ENCODE measurements at places on chromosomes 4 and X. TPM values are rescaled to one million over a fixed set of nuclear protein-coding genes. Genes with fewer than 3 reads are reported as not detected.

DNA sequence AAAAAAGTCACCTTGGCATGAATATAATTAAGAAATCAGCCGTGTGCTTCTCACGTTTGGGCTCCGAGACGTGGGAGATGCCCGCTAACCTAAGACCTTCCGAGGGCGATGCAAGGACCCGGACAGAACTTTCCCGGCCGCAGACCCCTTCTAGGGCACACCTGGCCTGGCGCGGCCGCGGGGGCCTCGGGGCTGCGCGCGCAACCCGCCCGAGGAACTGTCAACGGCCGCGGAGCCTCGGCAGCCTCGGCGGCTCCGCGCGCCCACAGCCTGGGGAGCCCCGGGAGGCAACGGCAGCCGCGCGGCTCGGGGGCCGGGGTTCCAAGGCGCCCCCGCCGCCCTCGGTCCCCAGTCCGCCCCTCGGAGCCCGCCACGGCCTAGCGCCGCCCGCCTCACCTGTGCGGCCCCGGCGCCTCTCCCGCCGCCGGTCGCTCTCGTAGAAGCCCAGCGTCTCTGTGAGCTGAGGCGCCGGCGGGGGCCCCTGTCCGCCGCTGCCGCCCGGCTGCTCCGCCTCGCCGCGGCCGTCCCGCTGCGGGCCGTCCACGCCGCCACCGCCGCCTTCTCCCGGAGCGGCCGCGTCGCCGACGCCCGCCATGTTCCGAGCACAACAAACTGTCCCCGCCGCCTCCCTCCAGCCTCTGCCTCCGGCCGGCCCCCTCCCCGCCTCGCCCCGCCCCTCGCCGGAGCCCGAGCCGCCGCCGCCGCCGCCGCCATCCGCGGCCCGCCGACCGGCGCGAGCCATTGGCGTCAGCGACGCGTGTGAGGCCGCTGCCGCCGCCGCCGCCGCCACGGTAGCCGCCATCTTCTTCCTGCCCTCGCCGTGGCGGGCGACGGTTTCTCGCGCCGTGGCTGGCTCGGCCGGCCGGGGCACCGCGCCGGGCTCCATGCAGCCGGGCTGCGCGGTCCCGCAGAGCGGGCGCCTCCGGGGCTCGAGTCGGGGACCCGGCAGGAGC, at the start of gene TAPT1:
TSS of gene TAPT1 (minus strand) at position 609 of the 953 bp plus-strand sequence. CDS start at position 595, 14 bp downstream.
- peak; percentile 77 for DNase-seq

DNA sequence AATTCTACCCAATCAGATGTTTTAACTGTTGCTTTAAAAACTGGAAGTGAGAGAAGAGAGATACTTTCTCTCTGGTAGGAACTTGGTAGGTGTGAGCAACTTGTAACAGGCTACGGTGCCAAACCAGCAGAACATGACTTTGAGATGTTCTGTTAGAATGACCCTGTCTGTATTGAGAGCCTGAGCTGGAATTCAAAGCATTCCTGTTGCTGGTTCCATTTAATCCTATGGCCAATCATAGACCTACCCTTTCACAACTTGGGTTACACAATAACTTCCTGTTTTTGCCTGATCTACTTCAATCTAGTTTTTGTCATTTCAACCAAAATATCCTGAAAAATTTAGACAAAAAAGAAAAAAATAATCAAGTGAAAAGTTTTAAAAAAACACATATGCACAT, 1.7 kb upstream of the PRRG1 start:
- DNase-seq, result no peak

GRCh38 chr4:39469429-39470077, 10.7 kb downstream of the LIAS start:
- peak; percentile 82 for DNase-seq

DNA sequence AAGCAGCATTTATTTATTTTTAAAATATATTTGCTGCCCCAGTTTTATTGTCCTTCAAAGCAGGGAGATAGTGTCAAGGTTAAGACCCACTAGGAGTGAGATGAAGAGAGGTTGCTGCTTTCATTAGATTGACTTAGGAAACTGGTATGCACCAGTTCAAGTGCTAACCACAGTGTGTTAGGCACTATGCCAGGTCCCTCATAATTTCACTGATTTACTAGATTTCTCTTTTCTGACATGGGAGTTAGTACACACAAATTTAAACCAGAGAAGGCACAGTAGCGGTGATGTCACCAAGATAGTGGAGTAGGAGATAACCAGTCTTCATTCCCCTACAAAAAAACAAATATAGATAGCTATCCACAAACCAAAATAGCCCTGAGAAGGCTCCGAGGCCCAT, 14.3 kb downstream of the RRAGB start:
- DNase-seq, result no peak

DNA sequence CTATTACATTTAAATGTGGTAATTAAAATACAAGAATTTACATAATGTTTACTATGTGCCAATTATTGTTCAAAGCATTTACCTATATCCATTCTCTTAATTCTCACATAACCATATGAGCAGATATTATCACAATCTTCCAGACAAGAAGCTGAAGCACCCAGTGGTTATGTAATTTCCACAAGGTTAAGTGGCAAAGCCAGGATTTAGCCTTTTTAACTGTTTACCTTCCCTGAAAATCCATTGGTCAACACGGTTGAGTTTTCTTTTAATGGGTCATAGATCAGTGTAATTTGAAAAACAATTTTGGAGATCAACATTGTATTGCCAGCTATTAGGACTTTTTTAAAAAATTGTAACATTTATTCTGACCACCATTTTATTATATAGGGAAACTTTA, 11.4 kb downstream of the HSPA4L start:
- no peak for DNase-seq

DNA sequence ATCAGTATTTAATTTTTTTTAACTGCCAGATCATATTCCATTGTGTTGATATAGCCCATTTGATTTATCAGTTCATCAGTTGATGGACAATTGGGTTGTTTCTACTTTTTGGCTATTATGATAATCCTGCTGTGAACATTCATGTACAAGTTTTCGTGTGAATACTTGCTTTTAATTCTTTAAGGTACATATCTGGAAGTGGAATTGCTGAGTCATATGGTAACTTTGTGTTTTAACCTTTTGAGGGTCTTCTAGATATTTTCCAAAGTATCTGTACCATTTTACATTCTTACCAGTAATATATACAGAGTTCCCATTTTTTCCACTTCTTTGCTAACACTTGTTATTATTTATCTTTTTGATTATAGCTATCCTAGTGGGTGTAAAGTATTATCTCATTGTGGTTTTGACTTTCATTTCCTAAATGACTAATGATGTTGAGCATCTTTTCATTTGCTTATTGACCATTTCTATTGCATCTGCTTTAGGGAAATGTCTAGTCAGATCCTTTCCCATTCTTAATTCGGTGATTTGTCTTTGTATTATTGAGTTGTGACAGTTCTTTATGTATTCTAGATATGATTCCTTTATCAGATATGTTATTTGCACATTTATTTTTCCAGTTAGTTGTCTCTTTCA, 75.2 kb upstream of the NUDT6 start:
- no peak for DNase-seq

- DNase-seq, result no peak
Observed at GRCh38 chrX:154445776-154446175, 1.8 kb downstream of the FAM50A start.

GRCh38 chr4:37793562-37793961, 32.9 kb upstream of the PGM2 start:
- peak; percentile 82 for DNase-seq

- DNase-seq, result peak; percentile 50
Observed at GRCh38 chr4:187478292-187479140, 517.1 kb upstream of the ZFP42 start.

DNA sequence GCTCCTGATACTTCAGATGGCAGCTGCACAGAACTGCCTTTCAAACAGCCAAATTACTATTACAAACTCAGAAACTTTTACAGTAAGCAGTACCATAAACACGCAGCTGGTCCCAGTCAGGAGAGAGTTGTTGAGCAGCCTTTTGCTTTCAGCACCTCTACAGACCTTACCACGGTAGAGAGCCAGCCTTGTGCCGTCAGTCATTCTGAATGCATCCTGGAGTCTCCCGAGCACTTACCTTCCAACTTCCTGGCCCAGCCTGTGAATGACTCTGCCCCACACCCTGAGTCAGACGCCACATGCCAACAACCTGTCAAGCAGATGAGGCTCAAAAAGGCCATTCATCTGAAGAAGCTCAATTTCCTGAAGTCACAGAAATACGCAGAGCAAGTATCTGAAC, 12.4 kb downstream of the ZBTB49 start:
- DNase-seq, result no peak

DNA sequence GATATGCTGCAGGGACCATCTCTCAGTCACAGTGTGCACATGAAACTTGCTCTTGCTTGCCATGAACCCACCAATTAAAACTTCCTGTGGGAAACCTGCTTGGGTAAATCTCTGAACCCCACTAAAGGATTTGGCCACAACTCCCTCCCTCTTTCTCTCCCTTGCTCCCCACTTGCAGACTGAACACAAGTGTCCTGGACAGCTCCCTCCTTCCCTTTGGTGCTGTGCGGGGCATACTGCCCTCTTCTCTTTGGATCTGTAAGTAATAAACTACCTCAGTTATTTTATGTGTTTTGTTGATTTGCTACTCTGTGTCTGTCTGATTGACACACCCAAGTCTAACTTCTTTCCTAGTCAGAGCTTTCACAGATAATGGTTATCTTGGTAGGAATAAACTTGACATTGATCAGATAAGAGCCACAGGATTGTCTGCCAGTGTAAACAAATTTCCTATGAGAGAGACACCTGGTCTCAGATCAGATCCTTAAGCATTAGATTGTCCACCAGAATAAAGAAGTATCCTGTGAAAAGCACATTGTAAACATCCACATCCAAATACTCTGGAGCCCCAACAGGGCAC, 41.8 kb downstream of the SULT1E1 start:
- DNase-seq, result no peak

GRCh38 chr4:188839704-188840103, 700.5 kb downstream of the TRIML1 start:
- no peak for DNase-seq

Gene RPL10
- total RNA-seq, result 2,883 TPM

Gene BEND2
- not detected for total RNA-seq

Gene ARSJ
- not detected for total RNA-seq

Gene RAI2
- not detected for total RNA-seq

Gene DTHD1
- total RNA-seq, result not detected

Gene PNPLA4
- total RNA-seq, result 46.6 TPM

Gene UNC5C
- total RNA-seq, result not detected

Gene CT45A1
- not detected for total RNA-seq

Gene BANK1
- total RNA-seq, result not detected
